ENCODE measurements at places on chromosomes 7 and 10. TPM values are rescaled to one million over a fixed set of nuclear protein-coding genes. Genes with fewer than 3 reads are reported as not detected.

DNA sequence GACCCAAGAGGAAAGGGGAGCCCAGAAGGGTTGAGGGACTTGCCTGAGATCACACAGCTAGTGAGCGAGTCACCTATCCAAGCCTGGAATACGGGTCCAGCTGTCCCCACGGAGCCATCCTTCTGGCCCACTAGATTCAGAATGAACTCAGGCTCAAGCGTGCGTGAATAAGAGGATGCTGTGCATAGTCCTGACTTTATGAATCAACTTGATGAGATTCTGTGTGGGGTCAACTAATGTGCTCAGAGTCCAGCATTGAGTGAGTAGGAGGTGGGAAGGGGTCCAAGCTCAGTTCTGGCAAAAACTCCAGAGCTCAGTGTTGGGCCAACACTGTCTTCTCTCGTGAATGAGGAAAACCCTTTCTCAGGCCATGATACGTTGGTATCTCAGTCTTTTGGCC is 41.4 kb downstream of the CAMK1D start:
- no peak overlapping the region for H3K4me3 ChIP-seq
- H3K27me3 ChIP-seq, result no peaks in the 10 kb centered on the region
- no peaks in the 10 kb centered on the region for H3K4me1 ChIP-seq
- no peak overlapping the region for H3K27ac ChIP-seq

- no peaks in the 10 kb centered on the region for H3K4me1 ChIP-seq
- H3K27me3 ChIP-seq, result no peaks in the 10 kb centered on the region
- no peak for DNase-seq
- no peak overlapping the region for H3K4me3 ChIP-seq
Measured at GRCh38 chr7:138903186-138903820, 77.9 kb downstream of the KIAA1549 start.

DNA sequence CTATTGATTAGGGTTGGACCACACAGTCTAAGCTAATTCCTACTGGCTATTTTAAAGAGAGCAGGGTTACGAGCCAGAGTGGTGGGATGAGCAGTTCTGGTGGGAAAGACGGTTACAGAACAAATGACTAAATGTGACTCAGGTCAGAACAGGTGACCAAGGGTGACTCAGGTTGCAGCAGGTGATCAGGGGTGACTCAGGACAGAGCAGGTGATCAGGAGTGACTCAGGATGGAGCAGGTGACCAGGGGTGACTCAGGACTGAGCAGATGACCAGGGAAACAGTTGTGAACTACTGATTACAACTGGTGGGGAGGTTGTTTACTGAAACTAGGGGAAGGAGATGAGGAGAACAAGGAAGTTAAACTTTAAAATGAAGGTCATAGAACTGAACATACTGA is 366.3 kb downstream of the ABCA13 start:
- no peak overlapping the region for H3K27ac ChIP-seq
- H3K36me3 ChIP-seq, result no peaks in the 10 kb centered on the region
- H3K4me1 ChIP-seq, result no peaks in the 10 kb centered on the region
- no peaks in the 10 kb centered on the region for H3K27me3 ChIP-seq
- no peak overlapping the region for H3K4me3 ChIP-seq

GRCh38 chr7:73730485-73730884 is 8.1 kb downstream of the ABHD11 start:
- H3K4me1 ChIP-seq, result no peaks in the 10 kb centered on the region
- no peak overlapping the region for H3K4me3 ChIP-seq
- no peaks in the 10 kb centered on the region for H3K27me3 ChIP-seq
- DNase-seq, result no peak
- H3K36me3 ChIP-seq, result no peaks in the 10 kb centered on the region

OR6B1 gene
- total RNA-seq, result not detected

All from breast epithelium (tissue), 4 donors.